ENCODE measurements at places on chromosomes 12 and 14. TPM values are rescaled to one million over a fixed set of nuclear protein-coding genes. Genes with fewer than 3 reads are reported as not detected.

Gene DIO3
- polyA plus RNA-seq, result not detected

Gene TMEM117
- polyA plus RNA-seq, result 14.7 TPM

DNA sequence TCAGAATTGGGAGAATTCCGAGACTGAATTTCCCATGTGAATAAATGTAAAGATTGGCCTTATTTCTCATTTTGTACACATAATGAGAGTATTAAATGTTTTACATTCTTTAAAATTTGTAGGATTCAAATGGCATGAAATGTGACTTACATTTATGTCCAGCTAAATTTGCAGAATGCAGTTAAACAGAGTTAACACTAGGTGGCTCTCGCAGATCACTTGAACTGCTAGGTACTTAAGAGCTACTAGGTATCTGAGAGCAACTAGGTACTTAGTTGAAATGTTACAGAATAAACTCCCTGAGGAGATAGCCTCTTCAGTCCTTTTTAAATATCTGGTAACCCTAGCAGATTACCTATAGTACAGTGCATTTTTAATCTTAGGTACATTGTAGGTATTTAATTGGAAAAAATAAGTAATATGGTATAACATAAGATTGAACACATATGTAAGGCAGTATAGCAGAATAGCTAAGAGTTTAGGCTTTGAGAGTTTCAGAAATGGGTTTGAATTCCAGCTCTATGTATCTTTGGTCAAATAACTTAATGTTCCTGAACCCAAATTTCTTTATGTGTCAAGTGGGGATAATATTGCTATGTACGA, 73.8 kb downstream of the KIAA0586 start:
- peak; percentile 79 for DNase-seq

GRCh38 chr14:104729835-104730181, 5.8 kb downstream of the ADSS1 start:
- DNase-seq, result no peak

GRCh38 chr14:24734917-24735500, 101.0 kb upstream of the GZMB start:
- DNase-seq, result peak; percentile 80

Gene SERPINA12
- polyA plus RNA-seq, result not detected

Gene TMEM116
- polyA plus RNA-seq, result 11.7 TPM

Gene PRPH
- polyA plus RNA-seq, result not detected

Gene KLRG1
- polyA plus RNA-seq, result 1.1 TPM

Gene SERPINA9
- polyA plus RNA-seq, result 0.31 TPM

GRCh38 chr12:68695454-68695853, 8.7 kb downstream of the NUP107 start:
- DNase-seq, result no peak

Gene CFAP54
- polyA plus RNA-seq, result 1.2 TPM

- DNase-seq, result peak; percentile 84
Measured at GRCh38 chr12:110312581-110313360, 31.7 kb downstream of the ATP2A2 start.

Gene GPR68
- polyA plus RNA-seq, result 5.7 TPM

DNA sequence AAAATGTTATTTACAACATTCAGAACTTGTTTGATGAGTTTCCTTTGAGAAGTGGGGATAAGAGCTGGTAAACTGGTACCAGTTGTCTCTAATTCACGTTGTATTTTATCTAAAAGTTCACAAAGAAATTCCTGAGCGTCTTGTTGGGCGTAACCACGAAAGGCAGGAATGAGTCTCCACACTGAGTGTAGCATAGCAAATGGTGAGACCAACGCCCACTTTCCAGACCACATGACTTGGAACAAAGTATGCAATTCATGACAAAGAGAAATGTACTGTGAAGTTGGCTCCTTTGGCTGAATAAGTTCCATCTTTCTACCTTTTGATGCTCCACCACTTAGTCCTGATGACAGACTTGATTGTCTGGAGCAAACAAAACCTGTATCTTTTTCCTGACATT, 18.4 kb downstream of the USP44 start:
- DNase-seq, result peak; percentile 81

GRCh38 chr14:79588398-79588797, 622.9 kb downstream of the DIO2 start:
- DNase-seq, result no peak

GRCh38 chr14:36522972-36523715, 3.1 kb upstream of the NKX2-1 start:
- DNase-seq, result no peak

DNA sequence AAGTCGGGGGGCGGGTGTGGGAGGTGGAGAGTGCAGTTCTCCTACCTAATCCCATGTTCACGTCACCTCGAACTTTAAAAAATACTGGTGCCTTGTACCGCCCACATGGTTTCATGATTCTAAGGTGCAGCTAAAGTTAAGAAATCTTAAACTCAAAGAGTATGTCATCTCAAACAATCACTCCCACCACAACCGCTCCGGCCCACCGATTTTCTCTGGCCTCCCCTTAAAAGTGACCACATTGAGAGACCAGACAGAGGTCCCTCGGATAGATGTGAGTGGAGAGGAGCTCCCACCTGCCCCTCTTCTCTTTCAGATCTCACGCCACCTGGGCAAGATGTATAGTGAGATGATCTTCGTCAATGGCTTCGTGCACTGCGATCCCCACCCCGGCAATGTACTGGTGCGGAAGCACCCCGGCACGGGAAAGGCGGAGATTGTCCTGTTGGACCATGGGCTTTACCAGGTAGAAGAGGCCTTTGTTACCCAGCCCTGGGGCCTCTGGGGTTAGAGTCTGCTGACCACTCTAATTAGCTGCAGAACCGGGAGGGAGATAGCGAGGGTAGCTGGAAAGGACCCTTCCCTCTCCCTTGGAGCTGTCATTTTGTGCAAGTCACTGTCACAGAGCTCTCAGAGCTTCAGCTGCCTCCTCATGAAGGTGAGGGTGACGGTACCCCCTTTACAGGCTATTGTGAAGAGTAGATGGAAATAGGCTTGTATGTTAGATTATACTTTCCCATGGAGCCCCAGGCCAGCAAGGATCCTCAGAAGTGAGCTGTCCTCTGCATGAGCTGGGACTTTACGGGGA, 124.4 kb downstream of the ADCK1 start:
- DNase-seq, result no peak

- no peak for DNase-seq
Measured at GRCh38 chr12:120215766-120216735, 15.1 kb upstream of the RPLP0 start.

DNA sequence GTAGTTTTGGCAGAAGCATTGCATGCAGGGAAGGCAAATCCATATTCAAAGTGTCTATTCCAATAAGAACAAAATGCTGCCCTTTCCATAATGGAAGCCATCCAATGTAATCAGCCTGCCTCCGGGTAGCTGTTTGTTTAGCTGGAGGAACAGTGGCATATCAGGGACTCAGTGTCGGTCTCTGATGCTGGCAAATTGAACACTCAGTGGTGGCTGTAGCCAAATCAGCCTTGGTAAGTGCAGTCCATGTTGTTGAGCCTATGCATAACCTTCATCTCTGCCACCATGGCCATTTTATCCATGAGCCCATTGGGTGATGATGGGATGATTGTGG, 147.8 kb upstream of the MAX start:
- no peak for DNase-seq

Gene NEUROD4
- not detected for polyA plus RNA-seq

DNA sequence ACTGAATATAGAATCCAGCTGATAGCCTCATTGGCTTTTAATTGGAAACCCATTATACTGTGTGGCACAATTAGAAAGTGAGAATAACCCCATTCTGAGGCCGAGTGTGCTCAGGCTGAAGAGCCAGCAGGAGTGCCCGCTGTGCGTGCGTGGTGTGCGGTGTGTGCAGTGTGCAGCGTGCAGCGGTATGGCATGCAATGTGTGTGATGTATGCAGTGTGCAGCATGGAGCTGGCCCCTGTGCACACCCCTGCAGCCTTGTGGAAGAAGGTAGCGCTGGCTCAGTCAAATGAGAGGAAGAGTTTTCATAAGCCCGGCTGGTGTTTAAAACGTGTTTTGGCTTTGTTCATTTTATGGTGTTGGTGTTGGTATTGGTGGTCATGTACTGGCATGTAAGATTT, 22.9 kb downstream of the CKB start:
- DNase-seq, result no peak

Gene CDK2
- 16.2 TPM for polyA plus RNA-seq

GRCh38 chr12:27460471-27460978, 14.0 kb downstream of the SMCO2 start:
- DNase-seq, result peak; percentile 9

Gene FANCM
- 4.1 TPM for polyA plus RNA-seq

GRCh38 chr12:50074936-50075807, 10.0 kb upstream of the SMARCD1 start:
- peak; percentile 89 for DNase-seq

Gene SERPINA5
- not detected for polyA plus RNA-seq

DNA sequence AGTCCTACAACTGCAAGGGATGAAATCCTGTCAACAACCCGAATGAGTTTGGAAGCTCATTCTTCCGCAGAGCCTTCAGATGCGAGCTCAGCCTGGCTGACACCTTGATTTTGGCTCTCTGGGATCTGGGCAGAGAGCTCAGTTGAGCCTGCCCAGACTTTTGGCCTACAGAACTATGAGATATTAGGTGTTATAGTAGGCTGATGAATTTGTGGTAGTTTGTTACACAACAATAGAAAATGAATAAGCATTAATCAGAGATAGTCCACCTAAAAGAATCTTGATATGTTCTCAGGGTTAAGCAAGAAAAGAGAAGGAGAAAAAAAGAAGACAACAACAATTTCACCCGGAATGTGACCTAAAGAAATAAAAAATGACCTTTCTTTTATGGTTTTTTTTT, 30.4 kb upstream of the GZMB start:
- peak; percentile 4 for DNase-seq

DNA sequence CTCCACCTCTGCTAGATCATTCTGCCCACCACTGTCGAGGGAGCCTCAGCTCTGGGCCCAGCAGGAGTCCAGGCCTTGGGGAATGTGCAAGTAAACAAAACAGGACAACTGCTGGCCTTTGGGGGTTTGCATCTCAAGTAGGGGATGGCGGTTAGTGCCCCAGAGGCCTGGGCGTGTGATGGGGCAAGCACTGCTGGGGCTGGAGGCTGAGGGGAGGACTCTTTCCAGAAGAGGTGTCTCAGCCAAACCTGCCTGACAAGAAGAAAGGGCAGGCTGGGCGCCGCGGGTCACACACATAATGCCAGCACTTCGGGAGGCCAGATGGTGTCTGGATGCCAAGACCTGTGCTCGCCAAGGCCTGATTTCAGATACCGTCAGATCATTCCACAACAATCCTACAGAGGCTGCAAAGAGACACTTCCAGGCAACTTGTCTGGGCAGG, 8.6 kb upstream of the ALDH2 start:
- no peak for DNase-seq

DNA sequence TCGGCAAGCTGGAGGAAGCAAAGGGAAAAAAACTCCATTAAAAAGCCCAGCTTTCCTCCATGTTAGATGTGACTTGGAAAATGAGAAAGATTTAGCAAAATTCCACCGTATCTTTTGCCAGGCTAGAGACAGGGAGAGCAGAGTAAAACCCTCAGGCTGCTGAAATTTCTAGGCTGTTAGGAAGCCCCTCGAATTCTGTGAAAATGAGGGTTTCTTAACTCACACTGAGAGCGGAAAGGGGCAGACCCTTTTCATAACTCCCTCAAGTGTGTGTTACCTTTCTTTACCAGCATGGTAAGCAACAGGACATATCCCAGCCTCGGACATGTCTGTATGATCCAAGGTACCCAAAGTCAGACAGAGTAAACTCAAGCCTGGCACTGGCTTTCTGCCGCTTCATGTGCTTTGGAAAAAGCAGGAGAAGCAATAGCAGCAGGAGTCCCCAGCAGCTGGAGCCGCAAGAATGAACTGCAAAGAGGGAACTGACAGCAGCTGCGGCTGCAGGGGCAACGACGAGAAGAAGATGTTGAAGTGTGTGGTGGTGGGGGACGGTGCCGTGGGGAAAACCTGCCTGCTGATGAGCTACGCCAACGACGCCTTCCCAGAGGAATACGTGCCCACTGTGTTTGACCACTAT, at the start of gene RHOJ:
Gene RHOJ (plus strand): TSS at position 37 of the 637 bp plus-strand sequence. CDS start 427 bp downstream, at position 464.
- peak; percentile 51 for DNase-seq

Gene KRT71
- not detected for polyA plus RNA-seq

Gene RHEBL1
- 0.65 TPM for polyA plus RNA-seq

Gene USP44
- 0.54 TPM for polyA plus RNA-seq

Gene SLCO1B1
- not detected for polyA plus RNA-seq

DNA sequence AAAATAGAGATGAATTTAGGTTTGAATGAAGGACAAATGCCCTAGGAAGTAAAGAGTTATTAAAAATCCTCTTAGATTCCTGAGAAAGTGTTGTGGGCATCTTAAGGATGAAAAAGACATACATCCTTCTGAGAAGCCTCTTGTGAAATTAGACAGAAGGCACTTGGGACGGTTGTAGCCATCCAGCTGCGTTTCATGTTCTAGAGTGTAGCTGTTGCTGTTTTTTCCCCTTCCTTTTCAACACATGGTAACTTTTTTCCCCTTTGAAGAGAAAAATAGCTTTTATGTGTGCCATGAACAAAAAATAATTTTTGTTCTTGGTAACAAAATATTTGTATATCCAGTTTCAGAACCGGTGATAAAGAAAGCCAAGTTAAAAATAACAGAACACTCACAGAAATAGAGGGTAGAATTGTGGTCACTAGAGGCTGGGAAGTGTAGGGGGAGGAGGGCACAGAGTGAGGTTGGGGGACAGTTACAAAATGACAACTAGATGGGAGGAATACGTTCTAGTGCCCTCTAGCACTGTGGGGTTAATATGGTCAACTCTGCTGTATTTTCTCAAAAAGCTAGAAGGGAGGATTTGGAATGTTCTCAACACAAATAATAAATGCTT, 58.4 kb downstream of the PTHLH start:
- DNase-seq, result no peak

- DNase-seq, result no peak
Measured at GRCh38 chr14:89164168-89165073, 252.6 kb downstream of the FOXN3 start.

- no peak for DNase-seq
Measured at GRCh38 chr12:1080520-1081223, 89.6 kb downstream of the ERC1 start.

- no peak for DNase-seq
Measured at GRCh38 chr14:83863042-83863774, 1666.7 kb upstream of the FLRT2 start.

Gene CPNE6
- not detected for polyA plus RNA-seq

Gene TAS2R9
- polyA plus RNA-seq, result not detected

Gene TRIAP1
- polyA plus RNA-seq, result 68.6 TPM

- no peak for DNase-seq
Measured at GRCh38 chr12:66900616-66901015, 221.7 kb upstream of the GRIP1 start.

- DNase-seq, result no peak
Measured at GRCh38 chr12:106488884-106489283, 93.9 kb upstream of the RFX4 start.

DNA sequence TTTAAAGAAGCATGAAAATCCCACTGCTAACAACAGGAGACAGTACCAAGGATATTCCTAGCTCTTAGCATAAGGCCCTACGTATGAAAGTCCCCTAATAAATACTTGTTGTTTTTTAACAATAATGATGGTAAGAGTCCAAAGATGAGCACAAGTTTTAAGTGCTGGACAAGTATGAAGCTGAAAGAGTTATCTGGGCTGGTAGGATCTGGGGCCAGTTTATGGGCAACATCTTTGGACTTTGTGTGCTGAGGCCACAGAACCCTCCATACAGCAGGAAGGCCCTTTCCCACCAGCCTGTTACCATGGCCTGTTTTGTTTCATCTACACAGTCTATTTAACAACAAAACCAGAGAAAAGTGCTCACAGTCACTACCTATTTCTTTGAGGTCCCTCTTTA, 12.5 kb upstream of the PLXNC1 start:
- DNase-seq, result no peak

Gene SLCO1C1
- not detected for polyA plus RNA-seq
